ENCODE measurements at places on chromosomes 12 and 14. TPM values are rescaled to one million over a fixed set of nuclear protein-coding genes. Genes with fewer than 3 reads are reported as not detected.

GRCh38 chr14:77111021-77111420, 13.0 kb downstream of the CIPC start:
- no peak for DNase-seq

DNA sequence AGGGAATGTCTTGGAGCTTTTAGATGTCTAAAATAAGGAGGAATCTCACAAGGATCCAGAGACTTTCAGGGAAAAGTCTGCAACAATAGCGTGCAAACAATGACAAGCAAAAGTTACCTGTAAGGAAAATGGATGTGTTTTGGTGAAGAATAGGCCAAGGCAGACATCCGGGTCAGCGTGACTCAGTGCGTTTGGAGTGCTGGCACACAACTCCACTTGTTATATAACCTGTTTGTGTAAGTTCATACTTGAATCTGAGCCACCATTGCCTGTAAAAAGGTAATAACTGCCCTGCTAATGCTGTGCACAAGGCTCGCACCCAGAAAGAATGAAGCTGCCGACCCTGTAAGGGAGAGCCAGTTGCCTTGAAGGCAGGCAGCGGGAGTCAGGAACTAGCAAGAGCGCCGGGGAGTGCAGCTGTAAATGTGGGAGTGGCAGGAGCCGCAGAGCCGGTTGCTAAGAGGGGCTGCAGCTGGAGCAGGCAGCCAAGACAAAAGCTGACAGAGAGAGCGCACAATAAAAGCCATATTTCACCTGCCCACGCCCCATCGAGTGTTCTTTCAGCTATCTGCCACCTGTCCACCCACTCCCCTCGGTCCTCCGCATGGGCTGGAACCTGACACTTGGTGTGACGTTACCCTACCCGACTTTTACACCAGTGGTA, 638.5 kb upstream of the MIS18BP1 start:
- no peak for DNase-seq

DNA sequence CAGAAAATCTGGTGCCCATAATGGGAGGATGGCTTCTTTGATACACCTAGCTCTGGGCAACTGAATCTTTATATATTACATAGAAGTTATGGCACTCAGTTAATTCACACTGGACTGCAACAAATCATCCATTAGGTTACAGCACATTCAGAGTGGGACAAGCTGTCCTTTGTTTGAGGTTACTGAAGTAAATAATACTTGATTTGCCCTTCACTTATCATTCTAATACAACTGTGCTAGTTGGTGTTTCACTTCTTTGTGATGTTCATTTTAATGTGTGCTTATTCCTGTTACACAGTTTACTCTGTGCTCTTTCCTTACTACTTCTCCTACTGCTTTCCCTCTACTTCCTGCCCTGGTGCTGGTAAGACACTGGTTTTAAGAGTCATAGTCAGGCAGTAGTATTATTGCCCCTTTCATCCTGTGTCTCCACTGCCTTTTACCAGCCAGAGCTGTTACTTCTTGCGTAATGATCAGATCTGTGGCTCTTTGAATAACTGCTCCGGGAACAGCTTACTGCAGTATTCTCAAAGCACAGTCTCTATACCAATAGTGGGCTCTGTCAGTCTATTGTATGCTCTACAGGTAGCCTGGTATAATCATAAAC, 36.4 kb upstream of the GXYLT1 start:
- DNase-seq = no peak

GRCh38 chr12:44976246-44976645, 74.7 kb downstream of the DBX2 start:
- DNase-seq = no peak

GRCh38 chr14:97029800-97030199, 232.6 kb downstream of the VRK1 start:
- DNase-seq = no peak

- no peak for DNase-seq
These were observed 42.5 kb upstream of the DIO3 start for GRCh38 chr14:101518611-101519473.

DNA sequence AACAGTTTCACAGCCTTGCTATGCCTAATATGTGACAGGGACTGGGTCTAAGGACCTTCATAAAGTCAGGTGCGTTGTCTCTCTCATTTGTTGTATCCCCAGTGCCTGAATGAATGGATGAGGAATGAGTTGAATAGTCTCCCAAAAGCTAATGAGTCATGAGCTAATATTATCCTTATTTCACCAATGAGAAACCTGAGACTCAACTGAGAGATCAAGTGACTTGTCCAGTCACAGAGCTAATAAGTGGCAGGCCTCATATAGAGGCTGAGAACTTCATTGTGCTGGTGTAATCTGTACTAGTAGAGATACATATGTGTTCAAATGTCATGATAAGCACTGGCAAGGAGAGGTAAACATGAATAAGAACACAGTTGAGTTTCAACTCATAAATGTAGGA, 612.4 kb downstream of the NRXN3 start:
- DNase-seq = no peak

DNA sequence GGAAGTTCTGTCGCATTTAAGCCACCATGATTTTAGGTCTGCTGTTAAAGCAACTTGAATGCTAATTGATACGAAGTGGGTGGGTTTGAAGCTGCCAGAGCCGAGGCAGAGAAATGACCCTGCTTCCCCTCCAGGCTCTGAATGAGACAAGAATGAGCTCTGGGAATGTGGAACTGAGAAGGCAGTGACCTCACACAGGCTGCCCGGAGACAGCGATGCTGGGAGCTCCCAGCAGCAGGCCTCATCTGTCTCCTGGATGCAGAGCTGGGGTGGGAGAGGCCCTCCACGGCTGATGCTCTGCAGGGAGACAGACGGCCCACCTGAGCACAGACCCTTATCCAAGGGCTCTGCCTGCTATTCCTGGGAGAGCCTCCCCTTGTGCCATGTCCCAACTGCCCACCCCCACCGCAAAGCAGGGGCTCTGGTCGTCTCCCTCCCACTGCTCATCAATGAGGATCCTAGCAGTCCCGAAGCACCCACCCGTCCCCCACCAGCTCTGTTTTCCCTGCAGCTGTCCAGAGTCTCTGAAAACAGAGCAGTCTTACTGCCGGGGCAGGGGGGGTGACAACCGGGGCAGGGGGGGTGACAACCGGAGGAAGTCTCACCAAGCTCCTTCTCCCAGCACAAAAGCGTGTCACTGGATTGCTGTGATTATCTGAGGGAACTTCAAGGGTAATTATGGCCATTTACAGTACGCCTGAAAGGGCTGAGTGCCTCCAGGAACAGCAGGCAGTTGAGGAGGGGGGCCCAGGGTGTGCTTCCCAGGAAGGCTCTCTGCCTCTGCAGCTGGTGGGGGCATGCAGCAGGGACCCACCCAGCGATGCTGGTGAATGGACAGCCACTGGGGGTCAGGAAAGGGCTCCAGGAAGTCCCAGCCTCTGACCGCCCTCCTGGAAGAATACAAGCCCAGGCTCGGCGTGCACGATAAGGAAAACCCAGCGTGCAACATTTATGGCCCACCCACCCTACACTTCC, 67.8 kb downstream of the CHGA start:
- DNase-seq = peak; percentile 23

DNA sequence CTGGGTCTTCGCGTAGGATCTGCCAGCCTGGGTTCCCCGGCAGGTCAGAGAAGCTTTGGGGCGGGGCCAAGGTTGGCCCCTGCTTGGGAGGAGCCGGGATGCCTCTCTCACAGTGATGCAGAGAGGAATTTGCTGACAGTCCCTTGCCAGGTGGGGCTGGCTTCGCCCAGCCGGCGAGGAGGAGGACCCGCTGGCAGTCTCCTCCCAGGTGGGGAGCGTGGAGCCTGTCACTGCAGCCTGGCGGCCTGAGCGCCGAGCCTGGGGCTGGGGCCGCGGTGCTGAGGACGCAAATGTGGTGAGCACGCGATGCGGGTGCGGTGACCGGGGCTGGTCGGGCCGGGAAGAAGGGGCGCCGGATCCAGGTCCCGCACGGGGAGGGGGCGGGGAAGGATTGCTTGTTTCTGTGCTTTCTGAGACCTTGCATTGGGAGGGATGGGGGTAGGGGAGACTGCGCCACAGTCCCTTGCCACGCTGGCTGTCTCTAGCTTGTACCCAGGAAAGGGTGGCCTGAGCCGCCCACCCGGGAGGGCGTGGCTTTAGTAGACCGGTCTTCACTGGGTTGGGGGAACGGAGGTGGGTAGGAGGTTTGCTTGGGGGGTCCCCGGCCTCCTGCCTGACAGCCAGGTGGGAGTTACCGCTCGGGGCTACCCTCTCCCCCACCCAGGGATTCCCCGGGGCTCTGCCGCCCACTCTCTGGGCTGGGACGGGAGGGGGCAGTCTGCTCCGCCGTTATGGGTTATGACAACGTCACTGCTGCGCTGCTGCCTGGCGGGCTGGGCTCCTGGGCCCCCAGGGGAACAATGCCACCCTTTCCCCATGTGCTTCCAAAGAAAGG, at the start of gene TMEM63C:
Gene TMEM63C, plus strand, starts transcription at position 196 of the 835 bp plus-strand sequence. CDS start 37,016 bp downstream, outside the sequence.
- no peak for DNase-seq

ACVRL1 gene
- total RNA-seq = 16.6 TPM

CYP27B1 gene
- total RNA-seq = 0.81 TPM

JPH4 gene
- 0.13 TPM for total RNA-seq

LHX5 gene
- not detected for total RNA-seq

KRT77 gene
- total RNA-seq = not detected

AQP6 gene
- total RNA-seq = not detected

FOXM1 gene
- 0.59 TPM for total RNA-seq
